ENCODE measurements at places on chromosomes 5 and 9.

DNA sequence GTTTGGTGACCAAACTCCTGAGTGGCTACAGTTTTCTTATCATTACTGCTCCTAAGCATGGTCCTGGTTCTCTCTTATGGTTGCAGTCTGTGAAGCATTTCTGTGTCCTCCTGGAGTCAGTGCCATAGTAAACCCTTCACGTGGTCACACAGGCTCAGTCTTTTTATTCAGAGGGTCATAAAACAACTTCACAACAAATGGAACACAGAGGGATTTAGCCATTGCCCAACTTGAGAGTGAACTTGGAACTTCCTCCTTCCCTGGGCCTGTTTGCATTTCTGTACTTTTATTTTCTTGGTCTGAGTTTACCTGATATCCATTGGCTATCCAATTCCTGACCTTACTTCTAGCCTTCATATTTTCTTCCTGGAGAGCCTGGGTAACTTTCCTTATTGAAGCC lies 144.9 kb downstream of the CCDC192 start:
- DNase-seq: no peak

GRCh38 chr9:23567516-23568165 lies 258.4 kb downstream of the ELAVL2 start:
- no peak for DNase-seq

DNA sequence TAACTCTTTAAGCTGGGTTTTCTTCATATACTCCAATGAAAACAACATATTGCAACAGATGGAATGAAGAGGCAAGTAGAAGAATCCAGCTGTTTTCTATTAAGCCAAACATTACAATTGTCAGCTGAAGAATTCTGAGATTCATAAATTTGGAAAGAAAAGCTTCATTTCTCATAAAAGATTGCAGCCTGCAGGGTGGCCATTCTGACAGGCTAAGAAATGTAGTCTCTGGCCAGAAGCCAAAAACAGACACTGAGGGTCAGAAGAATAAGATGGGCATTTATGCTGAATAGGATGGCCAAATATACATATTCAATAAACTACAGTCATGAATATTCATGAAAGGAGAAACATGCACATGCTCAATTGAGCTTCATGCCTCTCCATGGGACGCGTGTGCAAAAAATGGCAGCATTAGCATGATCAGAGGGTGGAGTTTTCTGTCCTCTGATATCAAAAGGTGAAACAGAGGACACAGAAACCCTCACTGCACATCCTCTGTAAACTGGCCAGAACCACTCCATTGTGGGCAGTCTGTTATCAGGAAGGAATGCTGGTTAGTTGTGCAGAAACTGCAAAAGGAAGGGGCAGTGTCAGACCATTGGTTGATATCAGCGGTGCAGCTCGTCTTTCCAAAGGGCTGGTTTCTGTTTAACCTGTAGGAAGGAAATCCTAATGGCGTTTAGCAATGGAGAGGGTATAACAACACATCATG lies 50.2 kb downstream of the FXN start:
- no peak for DNase-seq

GRCh38 chr5:115456539-115457040 lies 88.0 kb downstream of the FEM1C start:
- DNase-seq: no peak

DNA sequence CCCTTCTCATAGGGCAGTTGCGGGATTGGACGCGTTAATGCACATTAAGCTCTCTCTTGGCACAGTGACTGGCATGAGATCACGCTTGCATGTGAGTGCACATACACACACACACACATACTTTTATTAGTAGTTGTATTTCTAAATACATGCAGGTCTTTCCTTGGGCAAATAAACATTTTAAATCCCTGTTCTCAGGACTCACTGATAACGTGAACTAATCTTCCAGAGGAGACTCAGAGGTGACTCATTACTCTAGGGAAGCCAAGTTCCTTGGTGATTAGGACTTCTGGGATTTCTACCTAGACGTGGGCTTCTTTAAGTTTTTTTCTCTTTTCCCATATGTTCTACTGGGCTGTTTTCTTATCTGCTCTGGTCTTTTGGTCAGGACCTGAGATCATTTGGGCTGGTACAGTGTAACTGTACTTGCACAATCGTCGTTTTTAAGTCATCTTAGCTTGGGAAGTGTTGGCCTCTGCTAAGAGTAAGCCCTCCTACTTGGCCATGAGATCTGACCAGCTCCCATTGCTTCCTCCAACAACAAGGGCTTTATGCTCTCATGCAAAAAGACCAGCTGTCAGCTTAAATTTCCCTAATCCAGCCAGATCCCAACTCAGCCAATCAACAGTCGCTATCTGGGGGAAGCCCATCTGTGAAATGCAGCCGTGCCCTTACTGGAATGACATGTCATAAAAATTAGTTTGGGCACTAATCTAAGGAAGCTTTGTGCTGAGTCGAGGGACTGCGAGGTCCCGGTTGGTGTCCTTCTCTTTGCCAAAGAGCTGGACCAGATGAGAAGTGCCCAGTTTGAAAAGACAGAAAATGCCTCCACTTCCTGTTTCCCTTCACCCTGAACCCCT lies 176.4 kb upstream of the ANKRD55 start:
- no peak for DNase-seq

DNA sequence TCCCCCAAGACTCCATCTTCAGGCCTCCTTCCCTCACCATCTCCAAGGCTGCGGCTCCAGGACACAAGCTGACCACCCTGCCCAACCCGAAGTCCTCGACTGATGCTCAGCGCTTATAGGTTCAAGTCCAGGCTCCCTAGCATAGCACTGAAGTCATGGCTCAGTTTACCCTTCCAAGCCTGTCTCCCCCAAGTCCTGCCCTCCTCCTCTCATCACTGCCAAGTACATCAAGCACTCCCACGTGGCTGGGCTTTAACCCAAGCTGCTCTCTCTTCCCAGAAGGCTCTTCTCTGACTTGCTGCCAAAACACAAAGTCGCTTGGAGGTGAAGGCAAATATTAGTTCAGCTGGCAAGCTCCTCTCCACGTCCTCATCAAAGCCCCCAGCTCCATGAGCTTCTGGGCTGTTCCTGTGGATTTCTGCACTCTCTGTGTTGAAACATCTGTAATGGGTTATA lies 22.1 kb upstream of the MARCHF6 start:
- DNase-seq: peak; percentile 54

- no peak for DNase-seq
Measured at GRCh38 chr5:1107167-1108022, 4.5 kb downstream of the SLC12A7 start.

DNA sequence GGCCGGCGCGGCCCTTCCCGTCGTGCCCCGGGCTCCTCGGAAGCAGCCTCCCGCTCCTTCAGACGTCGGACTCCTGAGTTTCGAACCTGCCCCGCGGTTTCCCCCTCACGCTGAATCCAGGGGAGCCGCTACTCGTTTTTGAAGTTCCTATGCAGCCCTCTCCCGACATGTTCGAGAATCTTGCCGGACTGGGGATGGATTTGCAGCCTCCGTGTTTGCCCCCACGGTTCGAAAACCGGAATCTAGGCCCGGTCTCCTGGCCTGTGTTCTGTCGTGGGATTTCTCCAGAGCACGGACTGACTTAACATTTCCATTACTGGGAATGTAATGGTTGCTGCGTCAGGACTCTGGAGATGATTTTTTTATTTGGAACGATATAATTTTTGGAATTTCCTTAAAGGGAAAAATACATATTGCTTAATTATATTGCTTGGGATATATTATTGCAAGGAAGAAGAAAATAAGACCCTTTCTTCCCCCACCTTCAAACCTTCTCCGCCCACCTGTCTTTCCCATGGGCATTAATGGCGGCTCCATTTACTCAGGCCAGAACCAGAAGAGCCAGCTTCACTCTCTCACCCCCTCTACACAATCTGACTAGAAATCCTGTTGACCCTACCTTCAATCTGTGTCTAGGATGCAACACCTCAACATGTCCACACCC lies 8.5 kb upstream of the MGAT1 start:
- DNase-seq: no peak

DNA sequence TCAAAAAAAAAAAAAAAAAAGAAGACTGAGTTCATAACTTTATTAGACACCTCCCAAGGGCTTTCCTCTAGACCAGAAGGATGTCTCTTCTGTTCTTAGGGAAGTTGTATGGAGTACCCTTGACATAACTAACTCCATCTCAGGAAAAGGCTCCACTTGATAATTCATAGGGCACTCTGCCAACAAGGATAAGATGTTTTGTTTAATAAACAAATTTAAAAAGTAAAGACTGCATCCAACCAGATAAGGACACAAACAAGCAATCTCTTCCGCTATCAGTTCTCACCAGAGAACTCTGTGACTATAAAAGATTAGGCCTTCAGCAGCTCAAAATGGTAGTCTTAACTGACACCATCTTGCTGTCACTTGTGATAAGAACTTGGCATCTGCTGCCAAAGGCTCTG lies 65.8 kb downstream of the SFXN1 start:
- no peak for DNase-seq

DNA sequence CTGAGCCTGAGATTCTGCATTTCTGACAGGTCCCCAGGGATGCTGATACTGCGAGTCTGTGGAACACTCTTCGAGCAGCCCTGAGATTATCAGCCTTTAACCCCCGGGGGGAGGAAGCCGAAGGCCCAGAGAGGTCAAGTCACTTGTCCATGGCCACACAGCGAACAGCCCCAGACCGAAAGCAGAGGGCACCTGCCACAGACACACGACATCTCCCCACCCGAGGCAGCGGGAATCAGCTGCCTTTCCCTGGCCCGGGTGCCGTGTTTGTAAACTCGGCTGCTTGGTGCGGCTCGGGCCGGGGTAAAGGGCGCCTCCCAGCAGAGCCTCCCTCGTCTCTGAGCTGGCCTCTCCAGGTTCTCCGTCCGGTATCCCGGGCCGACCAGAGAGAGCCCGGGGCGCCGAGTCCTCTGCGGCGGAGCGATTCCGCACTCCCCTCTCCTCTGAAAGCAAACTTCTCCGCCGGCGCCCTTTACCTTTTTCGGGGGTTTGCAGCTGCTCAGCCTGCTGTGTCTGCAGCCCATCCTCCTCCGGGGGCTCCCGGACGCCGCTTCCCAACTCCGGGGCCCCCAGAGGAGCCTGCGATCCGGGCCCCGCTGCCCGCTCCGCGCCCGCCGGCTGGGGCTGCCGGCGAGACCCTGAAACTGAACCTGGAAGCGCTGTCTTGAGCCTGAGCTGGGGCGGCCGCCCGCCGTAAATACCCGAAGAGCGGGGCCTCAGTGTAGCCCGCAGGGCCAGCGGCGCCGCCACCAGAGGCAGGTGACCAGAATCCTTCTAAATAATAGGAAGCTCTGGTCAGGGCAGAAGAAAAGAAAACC lies at the start of gene CCDC69:
CCDC69 (minus strand) TSS at position 646 of the 818 bp plus-strand sequence; CDS start at position 524, 122 bp downstream.
- peak; percentile 20 for DNase-seq

GRCh38 chr5:127333483-127333882 lies 42.9 kb downstream of the MEGF10 start:
- DNase-seq: no peak

DNA sequence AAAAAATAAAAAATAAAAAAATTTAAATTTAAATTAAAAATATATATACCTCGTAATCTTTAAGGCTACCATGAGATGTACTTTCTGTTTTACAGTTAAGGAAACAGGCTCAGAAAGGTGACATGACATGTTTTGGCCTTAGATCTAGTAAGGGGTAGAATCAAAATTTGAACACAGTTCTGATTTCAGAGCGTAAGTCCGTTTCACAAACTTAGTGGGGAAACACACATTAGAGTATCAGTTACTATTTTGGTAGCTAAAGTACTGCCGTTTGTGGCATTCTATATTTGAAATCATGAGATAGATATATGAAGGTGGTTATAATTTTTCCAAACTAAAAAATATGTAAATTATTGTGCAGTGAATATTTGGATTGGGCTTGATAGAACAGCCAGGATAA lies 186.2 kb downstream of the DENND1A start:
- DNase-seq: no peak

DNA sequence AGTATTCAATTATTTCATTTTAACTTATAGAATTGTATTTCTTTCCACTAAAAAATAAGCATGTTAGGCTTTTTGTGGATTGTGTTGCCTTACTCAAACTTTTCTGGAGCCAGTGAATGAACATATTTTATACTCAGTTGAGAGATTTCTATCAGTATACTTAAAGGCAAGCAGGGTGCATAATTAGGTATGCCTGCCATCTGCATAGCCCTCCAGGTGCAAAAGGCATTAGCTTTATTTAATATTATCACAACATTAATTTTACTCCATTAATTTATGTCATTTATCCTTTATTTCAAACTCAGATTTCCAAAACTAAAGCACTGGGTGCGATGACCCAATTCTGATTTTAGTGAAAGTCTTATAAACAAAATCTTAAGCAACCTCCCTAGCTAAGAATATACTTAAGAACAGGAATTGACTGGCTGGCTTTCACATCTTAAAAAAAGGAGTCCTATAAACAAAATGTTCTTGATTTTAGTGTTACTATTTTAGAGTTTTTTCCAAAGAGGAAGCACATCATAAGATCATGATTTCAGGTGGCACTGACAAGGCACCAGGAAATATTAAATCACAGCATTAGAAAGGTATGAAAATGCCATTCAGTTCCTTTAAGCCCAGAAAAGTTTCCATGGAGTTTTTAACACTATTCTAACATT lies 178.4 kb downstream of the MPDZ start:
- no peak for DNase-seq

- DNase-seq: peak; percentile 41
Measured at GRCh38 chr9:132241840-132242620, 80.2 kb downstream of the NTNG2 start.

- DNase-seq: no peak
Measured at GRCh38 chr5:135387629-135387960, 11.4 kb downstream of the MACROH2A1 start.

DNA sequence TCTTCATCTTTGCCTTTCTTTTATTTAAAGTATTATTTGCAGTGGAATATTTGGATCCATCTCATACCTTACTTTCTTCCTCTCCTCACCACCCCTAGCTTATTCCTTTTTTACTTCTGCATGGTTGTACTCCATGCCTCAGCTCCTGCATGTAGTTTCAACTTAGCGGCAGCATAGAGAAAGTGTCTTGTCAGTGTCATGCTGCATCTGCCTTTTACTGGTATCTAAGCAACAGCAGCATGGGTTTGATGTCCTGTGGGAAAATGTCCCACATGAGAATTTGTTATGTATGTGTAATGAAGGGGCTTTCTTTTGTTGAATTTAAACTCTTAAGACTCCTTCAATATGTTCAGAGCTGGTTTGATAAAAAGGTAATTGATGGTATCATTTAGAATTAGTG lies 20.6 kb downstream of the TCERG1 start:
- no peak for DNase-seq

Data from NCI-H1436 (cell line).